ENCODE measurements at places on chromosomes 4 and X.

DNA sequence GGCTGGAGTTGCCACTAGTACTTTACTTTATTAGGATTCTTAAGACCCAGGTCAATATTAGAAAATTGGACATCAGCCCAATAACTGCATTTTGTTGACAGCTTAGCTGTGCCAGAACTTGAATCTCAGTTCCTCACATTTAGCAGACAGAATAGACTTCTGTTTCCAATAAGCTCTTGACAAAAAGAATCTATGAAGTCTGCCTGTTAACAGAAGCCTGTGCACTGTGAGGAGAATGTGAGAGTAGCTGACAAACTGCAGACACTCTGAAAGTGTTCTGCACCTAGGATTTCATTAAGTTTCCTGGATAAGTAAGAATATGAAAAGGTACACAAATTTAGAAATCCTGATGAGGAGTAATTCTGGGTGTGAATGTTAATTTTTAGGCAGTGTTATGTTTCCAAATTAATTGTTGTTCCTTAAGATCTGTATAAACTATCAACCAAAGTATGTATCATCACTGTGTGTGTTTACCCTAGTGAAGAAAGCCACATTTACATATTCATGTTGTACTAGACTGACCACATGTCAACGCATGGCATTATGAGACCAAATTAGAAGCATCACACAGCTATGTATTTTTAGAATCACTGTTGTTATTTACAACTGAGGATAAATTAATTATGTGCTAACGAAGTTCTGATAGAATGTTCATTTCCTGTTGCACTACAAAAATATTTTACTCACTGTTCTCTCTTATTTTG is 756.4 kb upstream of the IGFBP7 start:
- no peak for DNase-seq

DNA sequence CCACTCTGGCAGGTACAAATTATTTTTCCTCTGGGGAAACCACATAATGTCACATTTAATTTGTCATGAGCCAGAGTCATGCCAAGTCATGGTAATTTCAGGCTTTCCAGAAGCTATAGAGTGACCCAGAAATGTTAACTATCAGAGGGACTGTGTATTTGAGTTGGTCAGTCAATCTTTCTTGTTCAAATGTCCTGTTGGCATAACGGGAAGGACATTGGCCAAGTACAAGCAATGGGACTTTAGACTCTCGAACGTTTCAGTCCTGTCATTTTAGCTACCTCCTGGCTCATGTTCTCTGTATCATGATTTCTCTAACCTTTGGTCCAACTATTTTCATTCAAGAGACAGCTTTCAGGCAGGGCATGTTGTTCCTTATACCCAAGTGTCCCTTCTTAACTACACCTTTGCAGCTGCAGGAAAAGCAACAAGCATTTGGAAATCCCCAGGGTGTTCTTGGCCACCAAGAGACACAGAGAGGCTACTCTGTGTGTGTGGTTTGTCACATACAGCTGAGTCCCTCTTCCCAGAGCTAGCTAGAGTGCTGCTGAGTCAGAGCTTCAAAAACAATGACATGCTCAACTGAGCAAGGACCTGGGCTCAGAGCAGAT is 142.6 kb downstream of the EGF start:
- peak; percentile 34 for DNase-seq

DNA sequence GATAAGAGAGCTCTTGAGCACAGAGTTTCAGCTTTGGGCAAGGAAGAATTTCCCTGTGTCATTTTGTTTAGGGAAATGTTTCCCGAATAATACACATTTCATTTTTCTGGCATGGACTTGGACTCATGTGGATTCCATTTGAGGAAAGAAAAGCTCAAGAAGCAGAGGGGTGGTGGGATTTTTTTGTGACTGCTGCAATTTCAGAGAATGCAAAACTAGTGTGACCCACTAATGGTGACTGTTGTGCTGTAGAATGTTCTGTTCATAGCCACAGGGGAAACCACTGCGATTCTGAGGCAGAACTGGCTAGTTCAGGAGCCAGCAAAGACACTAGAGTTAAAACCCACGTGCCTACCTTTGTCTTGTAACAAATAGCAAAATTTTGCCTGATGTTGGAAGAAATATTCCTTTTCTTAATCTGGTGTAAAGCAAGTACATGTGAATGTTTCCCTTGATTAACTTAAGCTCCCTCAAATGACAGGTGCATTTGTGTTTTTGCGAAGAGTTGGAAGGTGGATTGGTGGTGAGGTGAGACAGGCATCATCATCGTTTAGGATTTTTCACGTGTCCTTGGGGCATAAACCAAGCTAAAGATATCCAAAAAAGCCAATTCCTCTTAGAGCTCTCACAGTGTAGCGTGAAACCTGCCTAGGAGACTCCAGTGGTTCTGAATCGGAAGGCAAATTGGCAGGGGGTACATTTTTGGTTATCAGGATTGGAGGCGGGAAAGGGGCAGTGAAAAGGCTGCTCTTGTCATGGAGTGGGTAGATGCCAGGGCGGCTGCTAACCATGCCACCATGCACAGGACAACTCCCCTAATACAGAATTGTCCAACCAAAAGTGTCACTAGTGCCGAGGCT is 38.0 kb upstream of the FAM9C start:
- DNase-seq: no peak

DNA sequence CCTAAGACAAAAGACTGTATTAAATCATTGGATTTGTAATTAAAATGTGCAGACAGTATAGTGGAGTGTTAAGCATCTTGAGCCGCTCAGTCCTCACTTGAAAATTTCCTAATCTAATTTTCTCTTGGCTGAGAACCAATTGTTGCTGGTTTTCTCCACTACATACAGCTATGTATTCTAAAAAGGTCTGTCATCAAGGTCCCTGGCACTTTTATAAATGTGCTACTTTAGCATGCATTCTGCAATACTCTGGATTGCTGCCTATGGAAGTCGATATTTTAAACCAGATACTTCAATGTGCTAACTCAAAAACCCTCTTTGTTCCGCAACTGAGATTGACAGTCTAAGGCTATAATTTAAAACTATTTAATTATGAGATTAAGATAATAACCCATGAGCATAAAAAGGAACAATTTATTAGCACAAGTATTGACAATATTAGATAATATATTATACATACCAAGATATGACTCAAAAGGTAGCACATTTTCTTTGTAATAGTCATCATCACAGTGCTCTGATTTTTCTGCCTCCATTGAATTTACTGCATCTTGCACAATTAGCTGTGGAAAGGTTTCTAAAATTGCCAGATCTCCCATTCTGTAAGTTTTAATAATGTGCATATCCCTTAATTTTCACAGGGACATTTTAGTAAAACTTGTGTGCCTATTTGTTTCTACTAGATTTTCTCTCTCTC is 815.1 kb downstream of the ADGRL3 start:
- no peak for DNase-seq

- DNase-seq: no peak
These were observed 68.5 kb downstream of the FAM47A start for GRCh38 chrX:34063616-34064015.

GRCh38 chr4:111689731-111690130 is 455.5 kb upstream of the FAM241A start:
- no peak for DNase-seq

GRCh38 chr4:26162101-26162500 is 158.7 kb upstream of the RBPJ start:
- no peak for DNase-seq

DNA sequence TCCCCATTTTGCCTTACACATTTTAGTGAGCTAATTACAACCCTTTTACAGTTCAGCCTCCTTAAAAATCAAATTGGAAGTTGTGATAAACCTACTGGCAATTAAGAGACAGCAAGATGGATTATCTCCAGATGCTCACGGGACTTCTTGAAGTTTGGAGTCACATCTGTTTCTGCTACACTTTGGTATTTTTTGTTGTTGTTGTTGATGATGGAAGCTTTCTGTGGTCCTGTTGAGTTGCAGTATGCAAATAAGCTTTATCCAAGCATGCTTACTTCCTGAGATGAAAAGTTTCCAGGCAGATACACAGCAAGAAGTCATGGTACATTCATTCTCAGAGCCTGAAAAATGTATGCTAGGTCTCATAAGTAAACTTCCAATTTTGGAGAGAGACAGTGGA is 670.0 kb upstream of the AMOT start:
- no peak for DNase-seq

DNA sequence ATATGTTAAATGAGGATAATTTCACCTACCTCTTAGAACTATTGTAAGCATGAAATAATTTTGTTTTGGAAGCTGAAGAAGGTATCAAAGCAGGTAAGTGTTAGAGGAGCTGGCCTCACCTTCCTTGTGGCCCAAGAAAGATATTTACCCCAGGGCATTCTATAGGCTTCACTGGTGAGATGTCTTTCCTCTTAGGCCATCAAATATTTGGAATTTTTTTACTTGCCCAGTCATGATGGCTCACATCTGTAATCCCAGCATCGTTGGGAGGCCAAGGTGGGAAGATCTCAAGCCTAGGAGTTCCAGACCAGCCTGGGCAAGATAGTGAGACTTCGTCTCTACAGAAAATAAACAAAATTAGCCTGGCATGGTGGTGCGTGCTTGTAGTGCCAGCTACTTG is 6.1 kb upstream of the SMS start:
- DNase-seq: no peak

- DNase-seq: peak; percentile 99
These were observed 14.7 kb upstream of the PDE6B start for GRCh38 chr4:610411-611261.

DNA sequence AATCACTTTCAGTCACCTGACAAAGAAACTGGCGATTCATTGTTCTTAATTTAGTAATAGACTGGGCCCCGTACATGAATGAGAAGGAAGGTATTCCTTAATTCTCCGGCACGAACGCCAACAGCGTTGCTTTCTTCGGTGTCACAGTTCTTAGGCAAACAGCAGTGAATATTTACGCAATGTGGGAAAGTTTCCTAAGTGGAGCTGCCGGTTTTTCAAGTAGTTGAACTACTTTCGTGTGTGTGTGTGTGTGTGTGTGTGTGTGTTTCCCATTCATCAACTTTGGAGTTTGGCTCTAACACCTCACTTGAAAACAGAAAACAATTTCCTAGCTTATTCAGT is 651 bp downstream of the NXT2 start:
- DNase-seq: peak; percentile 86

DNA sequence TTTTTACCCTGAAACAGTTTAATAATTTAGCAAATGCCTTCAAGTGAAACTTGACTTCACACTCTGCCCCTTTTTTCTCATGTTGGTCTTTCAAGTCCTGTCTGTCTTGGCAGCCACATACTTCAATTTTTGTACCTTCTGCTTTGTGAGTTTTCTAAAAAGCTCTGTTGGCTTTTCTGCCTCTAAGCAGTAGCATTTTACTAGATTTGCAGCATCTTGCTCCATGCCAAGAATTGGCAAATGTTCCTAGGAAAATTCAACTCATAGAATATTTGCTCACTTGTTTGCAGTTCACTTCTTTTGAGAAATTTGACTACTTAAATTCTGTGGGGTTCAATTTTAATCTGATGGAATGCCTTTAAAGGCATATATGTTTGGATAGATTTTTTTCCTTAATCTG is 59.2 kb downstream of the FAM47A start:
- no peak for DNase-seq

DNA sequence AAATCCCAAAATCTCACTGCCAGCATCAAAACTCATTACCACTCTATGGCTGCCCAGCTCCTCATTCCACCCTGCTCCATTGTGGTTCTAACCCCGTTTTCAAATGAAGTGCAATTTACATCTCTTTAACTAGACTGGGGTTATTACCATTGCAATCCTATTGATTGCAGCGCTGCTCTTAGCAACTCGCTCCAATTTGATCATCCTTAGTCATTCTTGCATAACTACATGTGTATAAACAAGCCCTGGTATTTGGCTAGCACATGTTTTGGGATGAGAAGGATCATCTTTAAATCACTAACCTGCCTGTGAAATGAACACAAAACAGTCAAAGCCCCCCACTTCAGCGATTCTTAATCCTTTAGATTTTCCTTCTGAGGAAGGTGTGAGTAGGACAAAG is 340.1 kb upstream of the PPARGC1A start:
- DNase-seq: no peak

DNA sequence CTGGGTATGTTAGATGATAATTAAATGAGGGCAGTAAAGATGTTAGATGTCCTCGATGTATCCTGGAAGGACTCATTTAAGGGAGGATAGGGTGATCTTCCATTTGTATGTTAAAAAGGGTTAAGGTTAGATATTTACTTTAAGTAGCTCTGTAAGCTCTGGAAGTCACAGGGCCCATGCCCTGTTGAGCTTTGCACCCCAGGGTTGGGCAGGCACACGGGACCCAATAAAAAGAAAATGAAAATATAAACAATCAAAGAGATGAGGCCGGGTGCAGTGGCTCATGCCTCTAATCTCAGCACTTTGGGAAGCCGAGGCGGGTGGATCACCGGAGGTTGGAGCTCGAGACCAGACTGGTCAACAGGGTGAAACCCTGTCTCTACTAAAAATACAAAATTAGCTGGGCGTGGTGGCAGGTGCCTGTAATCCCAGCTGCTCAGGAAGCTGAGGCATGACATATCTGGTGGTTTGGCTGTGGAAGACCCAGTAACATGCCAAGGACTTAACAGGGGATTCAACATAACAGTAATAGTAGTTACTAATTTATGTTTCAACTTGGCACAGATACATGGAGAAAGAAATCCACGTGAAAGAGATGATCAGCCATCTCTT is 16.9 kb upstream of the PHEX start:
- no peak for DNase-seq

- peak; percentile 88 for DNase-seq
These were observed 54.9 kb downstream of the STOX2 start for GRCh38 chr4:183960046-183960420.

DNA sequence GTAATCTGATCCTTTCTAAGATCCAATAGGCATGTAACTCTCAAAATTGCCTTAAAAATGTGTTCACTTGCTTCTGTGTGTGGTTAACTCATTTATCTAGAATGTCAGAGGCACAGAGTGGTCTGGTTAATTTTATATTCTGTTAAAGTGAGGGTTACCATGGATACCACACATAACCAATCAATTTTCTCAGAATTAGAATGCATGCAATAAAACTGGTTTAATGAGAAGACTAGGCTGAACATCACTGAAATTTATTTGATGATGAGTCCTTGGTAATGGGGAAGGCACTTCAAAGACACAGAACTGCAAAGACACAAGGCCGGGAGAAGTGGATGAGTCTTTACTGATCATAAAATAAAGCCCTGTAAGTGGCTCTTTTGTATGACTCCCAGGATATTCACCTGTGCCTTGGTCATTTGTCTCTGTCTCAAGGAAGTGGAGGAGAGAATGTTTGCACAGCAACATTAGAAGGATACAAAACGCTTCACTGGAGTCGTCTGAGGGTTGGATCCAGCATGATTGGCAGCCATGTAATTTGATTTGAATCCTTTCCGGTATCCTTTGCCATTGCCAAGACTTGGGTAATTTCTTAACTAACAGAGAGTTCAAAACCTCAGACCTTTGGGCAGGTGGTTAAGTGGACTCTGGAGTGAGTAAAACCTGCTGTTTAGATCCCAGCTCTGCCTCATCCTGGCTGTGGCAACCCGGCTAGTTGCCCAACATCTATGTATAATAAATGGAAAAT is 94.0 kb upstream of the RBPJ start:
- peak; percentile 67 for DNase-seq

- DNase-seq: no peak
These were observed 300.6 kb downstream of the PPP1R2C start for GRCh38 chrX:42477396-42477795.

DNA sequence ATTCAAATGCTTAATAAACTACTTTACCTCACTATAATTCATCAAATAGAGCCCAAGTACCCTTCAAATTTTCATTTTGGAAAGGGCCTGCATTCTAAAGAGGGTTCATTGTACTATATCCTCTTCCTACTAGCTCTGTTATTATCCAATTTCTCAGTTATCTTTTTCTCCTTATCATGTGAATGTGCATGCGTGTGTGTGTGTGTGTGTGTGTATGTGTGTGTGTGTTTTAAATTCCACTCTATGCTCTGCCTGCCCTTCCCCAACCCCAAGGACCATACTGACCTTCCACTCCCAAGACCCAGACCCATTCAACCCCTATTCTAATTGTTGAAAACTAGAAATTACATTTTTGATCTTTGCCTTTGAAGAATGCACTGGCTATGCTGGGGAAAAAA is 33.3 kb downstream of the CASK start:
- no peak for DNase-seq
